ENCODE measurements at places on chromosomes 13 and 19. TPM values are rescaled to one million over a fixed set of nuclear protein-coding genes. Genes with fewer than 3 reads are reported as not detected.
A peak's percentile ranks its signal among the peaks of the same experiment; 100 is the strongest.

GRCh38 chr13:96730676-96731075 lies 263.6 kb downstream of the OXGR1 start:
- no peak for DNase-seq

DNA sequence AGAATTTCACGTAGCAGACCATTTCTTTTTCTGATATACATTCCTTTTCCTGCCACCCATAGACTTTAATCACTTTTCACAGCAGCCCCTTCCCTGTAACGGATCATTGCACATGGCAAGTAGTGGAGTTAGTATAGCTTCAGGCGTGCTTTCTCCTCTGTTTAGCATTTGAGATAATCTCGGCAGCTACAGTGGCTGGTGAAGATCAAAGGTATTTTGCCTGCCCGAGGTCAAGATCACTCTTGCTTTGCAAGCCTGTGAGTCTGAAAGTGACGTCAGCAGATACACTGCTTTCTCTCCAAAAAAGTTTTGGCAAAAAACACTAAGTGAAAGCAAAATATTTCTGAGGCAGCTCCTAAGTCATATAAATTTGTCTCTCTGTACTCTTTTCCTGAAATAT lies 260.0 kb downstream of the NDFIP2 start:
- peak; percentile 29 for DNase-seq

- no peak for DNase-seq
Measured at GRCh38 chr19:13717194-13717643, 47.1 kb upstream of the MRI1 start.

GRCh38 chr19:14395710-14396336 lies 14.6 kb downstream of the ADGRE5 start:
- no peak for DNase-seq

DNA sequence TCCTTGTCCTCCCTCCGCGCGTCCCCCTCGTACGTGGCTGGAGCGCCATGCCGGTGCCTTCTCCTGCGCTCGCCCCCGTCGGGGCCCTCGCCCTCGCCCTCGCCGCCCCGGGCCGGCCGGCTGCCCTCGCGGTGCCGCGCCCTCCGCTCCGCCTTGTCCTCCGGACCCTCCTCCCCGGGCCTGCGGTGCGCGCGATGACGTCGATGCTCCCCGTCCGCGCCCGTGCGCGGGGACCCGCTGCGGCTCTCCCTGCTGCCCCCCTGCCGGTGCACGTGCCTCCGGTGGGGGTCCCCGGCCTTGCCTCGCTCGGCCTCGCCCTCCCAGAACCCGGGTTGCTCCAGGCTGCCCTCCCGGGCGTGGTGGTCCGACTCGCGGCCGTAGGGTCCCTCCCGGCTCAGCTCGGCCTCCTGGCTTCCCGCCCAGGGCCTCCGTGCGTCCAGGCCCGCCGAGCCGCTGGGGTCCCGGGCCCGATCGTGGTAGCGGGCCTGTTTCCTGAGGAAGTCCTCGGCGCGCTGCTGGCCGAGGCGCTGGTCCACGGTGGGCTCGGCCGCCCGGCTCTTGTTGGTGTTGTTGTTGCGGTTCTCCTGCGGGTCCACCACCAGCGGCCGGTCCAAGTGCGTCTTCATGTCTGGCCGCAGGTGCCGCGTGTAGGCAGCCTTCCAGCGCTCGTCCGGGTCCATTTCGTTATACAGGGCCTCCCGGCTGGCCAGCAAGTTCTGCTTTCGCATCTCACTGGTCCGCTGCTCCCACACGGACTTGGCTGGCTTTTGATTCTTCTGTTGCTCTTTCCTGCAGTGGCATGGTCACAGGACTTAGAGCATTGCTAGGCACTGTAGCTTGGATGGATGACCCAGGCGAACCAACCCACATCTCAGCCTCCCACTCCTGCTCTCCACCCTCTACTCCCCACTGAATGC lies 148.6 kb downstream of the IER2 start:
- no peak for DNase-seq

DNA sequence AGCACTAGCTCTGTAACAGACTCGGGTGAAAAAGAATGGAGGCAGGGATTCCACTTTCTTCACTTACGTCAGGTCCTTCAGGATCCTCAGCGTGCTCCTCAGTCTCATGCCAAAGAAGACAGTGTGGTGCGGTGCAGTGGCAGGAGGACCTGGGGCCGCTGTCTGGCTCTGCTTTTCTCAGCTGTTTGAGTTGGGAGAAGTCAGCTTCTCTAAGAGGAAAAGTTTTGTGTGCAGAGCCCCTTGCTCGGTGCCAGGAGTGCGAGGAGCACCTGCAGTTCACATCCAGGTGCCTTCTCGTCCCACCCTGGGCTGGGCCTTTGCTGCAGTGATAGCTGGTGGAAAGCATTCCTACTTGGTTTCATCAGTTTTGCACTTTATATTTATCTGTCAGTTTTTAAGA lies 77.9 kb upstream of the TEX29 start:
- no peak for DNase-seq

DNA sequence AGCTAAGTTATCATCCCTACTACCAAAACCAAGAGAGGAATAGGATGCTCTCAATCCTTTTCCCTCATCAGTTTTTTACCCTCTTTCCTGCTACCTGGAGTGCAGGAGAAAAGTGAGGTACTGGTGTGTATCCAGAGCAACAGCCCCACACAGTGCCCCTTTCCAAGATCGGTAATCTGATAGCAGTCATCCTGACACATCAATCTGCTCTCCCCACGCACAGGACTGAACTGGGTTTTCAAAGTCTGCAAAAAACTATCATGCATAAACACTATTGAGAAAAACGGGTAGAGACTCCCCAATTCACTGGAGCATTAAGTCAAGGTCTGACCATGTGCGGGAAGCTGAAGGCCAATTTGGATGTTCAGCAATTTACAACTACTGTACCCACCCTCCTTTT lies 284.8 kb downstream of the RBM26 start:
- DNase-seq: peak; percentile 17

GRCh38 chr13:26485786-26486185 lies 71.7 kb upstream of the WASF3 start:
- no peak for DNase-seq

DNA sequence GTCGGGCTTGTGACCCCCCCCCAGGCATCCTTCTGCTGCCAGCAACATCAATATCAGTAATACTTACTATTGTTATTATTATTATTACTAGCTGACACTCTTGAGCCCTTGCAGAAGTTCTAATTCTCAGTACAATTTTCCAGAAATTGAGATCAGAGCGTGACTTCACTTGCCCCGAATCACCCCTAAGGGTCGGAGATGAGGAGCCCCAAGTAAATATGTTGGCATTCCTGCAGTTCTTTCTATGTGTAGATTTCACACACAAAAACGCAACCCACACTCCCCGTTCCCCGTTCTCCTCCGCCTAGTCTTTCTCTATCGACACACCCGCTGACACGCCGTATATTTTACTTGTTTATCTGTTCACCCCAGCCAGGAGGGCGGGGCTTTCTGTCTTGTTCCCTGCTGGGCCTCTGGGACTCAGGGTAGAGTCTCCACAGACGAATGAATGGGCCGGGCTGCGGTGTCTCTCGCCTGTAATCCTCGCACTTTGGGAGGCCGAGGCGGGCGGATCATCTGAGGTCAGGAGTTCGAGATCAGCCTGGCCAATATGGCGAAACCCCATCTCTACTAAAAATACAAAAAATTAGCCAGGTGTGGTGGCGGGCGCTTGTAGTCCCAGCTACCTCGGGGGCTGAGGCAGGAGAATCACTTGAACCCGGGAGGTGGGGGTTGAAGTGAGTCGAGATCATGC lies 14.7 kb downstream of the TLE5 start:
- DNase-seq: no peak

GRCh38 chr19:55661826-55662225 lies 7.0 kb downstream of the U2AF2 start:
- DNase-seq: no peak

- DNase-seq: no peak
Measured at GRCh38 chr19:20079476-20079875, 1.7 kb downstream of the ZNF90 start.

GRCh38 chr19:342801-343421 lies 1.7 kb downstream of the MIER2 start:
- DNase-seq: no peak

GRCh38 chr19:10126213-10126639 lies 6.5 kb upstream of the EIF3G start:
- no peak for DNase-seq

NLRP9 gene
- polyA plus RNA-seq: 0.04 TPM

DZIP1 gene
- polyA plus RNA-seq: 65.7 TPM

CEACAM3 gene
- not detected for polyA plus RNA-seq

TEKTIP1 gene
- polyA plus RNA-seq: 3.9 TPM

Data from left renal pelvis (tissue), 4 donors.